ENCODE measurements at places on chromosomes 5 and 9.
A peak's percentile ranks its signal among the peaks of the same experiment; 100 is the strongest.

DNA sequence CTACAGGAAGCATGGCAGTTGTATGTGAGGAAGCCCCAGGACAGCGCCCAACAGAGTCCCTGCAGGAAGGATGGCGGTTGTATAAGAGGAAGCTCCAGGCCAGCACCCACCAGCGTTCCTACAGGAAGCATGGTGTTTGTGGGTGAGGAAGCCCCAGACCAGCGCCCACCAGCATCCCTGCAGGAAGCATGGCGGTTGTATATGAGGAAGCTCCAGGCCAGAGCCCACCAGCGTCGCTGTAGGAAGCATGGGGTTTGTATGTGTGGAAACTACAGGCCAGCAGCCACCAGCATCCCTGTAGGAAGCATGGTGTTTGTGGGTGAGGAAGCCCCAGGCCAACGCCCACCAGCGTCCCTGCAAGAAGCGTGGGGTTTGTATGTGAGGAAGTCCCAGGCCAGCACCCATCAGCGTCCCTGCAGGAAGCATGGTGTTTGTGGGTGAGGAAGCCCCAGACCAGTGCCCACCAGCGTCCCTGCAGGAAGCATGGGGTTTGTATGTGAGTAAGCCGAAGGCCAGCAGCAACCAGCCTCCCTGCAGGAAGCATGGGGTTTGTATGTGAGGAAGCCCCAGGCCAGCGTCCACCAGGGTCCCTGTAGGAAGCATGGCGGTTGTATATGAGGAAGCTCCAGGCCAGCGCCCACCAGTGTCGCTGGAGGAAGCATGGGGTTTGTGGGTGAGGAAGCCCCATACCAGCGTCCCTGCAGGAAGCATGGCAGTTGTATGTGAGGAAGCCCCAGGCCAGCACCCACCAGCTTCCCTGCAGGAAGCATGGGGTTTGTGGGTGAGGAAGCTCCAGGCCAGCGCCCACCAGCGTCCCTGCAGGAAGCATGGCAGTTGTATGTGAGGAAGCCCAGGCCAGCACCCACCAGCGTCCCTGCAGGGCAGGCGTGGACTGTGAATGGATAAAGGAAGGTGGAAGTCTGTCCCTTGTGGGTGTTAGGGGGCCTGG is 79.0 kb downstream of the DAP start:
- no peak for DNase-seq

DNA sequence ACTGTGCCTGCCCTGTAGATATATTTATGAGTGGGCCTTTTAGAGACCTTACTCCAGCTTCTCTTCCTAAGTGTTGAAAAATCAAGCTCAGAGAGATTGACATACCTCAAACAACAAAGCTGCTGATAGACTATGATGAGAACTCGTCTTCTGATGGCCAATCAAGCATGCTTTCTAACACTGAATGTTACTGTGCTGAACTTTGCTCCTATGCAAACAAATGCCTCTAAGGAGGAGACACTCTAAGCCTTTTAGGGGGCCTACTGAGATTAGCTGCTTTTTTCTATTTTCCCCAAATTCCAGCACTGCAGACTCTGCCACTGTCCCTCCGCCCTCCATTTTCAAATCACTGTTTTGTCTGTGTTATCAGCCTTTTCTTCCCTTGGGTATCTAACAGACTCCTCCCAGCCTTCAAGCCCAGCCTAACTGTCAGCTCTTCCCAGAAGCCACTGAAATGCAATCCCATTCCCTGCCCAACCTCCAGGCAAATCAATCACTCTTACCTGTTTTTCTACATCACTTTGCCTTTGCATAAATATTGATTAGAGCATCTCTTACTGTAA is 39.5 kb downstream of the TXNDC8 start:
- DNase-seq = no peak

GRCh38 chr9:13324988-13325387 is 45.5 kb upstream of the MPDZ start:
- DNase-seq = no peak

- no peak for DNase-seq
Observed at GRCh38 chr5:43785198-43785597, 182.2 kb downstream of the NNT start.

- DNase-seq = no peak
Observed at GRCh38 chr9:131530546-131530919, 530 bp downstream of the UCK1 start.

DNA sequence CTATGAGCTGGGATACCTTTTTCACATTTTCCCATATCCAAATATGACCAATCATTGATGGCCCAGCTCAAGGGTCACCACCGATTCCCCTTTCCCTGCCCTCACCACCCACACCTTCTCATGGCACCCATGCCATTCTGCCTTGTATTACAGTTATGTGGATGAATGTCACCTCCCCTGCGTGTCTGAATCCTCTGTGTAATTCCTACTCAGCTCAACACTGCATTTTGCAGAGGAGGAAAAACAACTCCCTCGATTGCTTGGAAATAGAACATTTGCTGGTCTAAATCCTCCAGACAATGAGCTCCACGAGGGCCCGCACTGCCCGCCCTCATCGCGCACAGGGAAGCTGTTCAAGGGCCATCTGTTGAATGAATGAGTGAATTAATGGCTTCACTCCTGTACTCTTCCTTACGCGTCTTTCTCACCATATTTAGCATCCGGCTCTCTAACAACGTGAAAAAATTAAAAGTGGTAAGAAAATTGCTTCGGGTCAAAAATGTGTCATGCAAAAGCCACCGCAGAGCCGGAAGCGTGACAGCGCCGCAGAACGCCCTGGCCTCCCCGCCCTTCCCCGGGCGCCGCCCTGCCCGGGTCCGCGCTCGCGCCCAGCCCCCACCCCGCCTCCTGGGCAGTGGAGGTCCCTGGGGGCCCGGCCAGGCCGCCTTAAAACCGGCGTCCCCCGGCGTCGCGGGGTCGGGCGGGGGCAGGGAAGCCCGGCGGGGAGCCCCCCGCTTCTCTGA is 704 bp downstream of the SUSD1 start:
- DNase-seq = peak; percentile 80

DNA sequence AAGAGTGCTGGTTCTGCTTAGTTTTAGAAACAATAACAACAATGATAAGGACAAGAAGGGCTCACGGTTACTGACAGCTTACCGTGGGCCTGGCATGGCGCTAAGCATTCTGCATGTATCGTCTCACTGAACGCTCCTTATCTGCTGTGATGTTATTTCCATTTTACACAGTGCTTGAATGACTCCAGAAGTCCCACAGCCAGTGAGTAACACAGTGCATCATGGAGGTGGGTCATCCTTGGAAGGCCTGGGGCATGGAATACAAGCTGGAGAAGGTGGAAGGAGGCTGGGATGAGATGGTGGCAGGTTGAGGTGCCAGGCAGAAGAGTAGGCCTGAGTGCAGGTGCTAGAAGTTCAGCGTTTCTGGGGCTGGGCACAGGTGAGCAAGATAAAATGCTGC is 36.5 kb upstream of the FAT2 start:
- no peak for DNase-seq

GRCh38 chr5:115096034-115096769 is 73.5 kb downstream of the TRIM36 start:
- no peak for DNase-seq

DNA sequence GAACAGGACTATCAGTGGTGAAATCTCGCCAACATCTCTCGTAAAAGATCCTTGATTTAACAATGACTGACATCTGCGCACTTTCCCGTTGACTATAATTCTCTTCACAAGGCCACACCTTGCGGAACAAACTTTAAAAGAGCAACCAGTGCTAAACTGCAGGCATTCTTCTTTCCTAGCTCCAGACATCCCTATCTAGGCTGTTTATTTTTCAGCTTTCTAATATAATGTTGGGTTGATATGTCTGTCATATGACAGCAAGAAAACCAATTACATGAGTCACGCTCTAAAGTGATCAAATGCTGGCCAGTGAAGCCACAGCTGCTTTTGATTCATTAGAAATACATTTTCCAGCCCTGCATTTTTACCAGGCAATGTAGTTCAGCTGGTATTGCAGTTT is 162.5 kb downstream of the ELAVL2 start:
- DNase-seq = no peak

GRCh38 chr9:91207729-91208418 is 153.8 kb downstream of the AUH start:
- no peak for DNase-seq

DNA sequence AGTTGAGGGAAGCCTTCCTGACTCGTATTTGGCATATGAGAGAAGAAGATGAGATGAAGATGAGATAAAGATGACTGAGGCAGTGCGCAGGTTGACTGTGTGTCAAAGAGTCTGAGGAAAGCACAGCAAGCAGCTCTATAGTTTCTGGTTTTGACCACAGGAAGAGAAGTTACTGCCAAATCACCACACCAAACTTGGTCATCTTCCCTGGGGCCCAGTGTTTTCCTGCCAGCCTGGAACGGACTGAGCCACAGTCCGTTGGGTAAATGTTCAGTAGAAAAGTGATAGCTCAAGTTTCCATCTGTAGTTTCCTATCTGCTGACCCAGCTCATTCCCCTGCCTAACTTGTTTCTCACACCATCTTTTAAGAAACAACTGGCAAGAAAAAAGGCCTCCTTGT is 80.7 kb upstream of the ADAMTS19 start:
- no peak for DNase-seq

DNA sequence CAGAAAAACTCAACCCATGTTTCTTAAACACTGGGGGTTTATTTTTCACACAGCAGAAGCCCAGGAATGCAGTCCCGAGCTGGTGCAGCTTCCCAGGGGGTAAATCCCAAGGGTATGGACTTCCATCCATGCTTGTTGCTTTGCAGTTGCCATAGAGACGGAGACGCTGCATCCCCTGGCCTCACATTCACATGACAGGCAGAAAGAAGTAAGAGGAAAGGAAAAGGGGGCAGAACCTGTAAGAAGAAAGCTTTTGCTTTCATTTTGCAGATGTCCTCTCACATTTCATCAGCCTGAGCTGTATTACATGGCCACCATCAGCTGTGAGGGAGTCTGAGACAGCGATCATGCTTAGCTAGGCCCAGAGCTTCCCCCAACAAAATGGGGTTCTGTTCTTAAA is 321.0 kb downstream of the AGTPBP1 start:
- no peak for DNase-seq

GRCh38 chr5:5780253-5780652 is 357.8 kb downstream of the ICE1 start:
- no peak for DNase-seq

GRCh38 chr9:135344523-135344901 is 135.1 kb upstream of the PPP1R26 start:
- DNase-seq = no peak

DNA sequence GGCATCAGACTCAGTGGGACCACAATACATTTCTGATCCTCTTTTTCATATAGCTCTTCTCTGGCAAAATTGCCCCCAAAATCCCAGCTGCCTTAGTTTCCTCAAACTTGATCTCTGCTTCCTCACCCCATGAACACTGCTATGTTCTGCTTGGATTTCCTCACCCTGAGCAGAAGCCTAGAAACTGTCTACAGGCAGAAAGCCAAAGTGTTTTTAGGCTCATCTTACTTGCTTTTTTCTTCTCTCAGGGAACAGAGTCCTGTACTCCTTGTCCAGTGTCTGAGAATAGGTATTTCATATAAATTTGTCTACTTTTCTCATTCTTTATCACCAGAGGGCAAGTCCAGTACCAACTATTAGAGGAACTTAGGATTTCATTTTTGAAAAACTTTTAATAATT is 21.5 kb upstream of the UBAP1 start:
- no peak for DNase-seq

DNA sequence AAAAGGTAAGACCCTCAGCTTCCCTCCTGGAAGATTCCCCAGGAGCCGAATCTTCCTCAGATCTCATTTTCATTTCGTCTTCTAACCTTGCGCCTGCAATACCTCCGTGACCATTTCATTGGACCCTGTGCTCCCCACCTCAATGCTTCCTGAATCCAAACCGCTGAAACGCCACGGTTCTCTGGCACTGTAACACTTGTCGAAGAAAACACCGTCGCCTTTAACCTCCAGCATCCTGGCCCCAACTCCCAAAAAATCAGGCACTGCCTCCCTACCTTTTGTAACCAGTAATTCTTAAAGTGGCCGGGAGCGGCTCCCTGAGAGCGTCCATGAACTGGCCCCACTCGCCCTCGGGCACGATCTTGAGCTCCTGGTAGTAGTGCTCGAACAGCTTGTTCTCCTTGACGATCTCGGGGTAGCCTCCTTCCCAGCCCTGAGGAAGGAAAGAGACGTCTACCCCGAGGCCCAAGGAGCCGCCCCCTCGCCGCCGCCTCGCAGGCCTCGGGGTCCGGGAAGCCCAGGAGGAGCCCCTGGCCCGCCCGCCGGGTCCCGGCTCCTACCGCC is 438 bp downstream of the NSUN2 start:
- no peak for DNase-seq

GRCh38 chr5:60395712-60396329 is 304.1 kb downstream of the DEPDC1B start:
- DNase-seq = no peak

DNA sequence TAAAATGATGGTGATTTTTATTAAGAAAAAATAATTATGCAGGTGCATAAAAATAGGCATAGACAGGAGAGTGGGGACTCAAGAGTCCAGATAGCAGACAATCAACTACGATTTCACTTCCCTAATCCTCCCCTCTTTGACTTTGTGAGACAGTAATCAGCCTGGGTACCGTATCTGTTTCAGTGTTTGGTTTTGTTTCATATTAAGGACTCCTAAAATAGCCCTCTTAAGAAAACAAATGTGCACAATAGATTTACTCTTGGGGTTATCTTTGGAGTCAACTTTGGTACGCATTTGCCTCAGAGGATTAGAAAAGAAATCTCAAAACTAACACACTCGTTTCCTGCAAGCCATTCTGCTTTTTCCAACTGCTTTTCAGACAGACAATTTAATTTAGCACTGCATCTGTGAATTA is 96.3 kb downstream of the ZNF608 start:
- no peak for DNase-seq

DNA sequence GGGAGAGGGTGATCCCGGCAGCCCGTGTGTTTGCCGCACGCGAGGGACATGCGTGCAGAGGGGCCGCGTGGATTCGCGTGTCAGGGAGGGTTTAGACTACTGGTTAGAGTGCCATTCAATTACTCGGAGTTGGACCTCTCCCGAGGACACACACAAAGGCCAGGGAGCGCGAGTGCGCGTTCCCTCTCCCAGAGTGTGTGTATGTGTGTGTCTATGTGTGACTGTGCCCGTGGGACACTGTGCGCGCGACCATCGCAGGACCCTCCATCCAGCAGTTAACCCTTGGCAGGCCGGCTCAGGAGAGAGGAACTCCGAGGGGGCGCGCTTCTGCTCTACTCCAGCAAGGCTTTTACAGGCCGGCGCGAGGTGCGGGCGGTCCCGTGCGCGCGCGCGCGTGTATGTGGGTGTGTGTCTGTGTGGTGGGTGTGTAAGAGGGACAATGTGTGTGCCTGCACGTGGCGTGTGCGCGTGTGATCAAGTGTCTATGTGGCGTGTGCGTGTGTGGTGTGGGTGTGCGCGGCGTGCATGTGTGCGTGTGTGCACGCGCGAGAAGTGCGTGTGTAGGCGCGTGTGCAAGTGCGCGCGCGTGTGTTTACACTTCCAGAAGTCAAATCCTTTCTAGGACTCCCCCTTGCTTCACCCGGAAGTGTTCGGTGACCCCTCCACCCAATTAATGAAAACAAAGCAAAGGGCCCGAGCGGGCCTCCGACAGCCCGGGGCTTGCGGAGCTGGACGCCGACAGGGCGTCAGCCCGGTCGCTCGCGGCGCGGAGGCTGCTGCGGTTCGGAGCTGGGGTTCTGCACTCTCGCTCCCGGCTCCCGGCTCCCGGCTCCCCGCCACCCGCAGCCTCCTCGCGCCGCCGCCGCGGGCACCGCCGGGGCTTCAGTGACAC is 75.3 kb upstream of the TBCA start:
- no peak for DNase-seq

- no peak for DNase-seq
Observed at GRCh38 chr5:54243483-54244080, 66.8 kb downstream of the ARL15 start.

GRCh38 chr5:36939969-36940858 is 63.6 kb downstream of the NIPBL start:
- no peak for DNase-seq

GRCh38 chr5:67857502-67857901 is 358.1 kb upstream of the PIK3R1 start:
- no peak for DNase-seq
